NCI-H2081 (cell line): ENCODE measurements at places on chromosomes 4 and X.
A peak's percentile ranks its signal among the peaks of the same experiment; 100 is the strongest.

- no peak for DNase-seq
These were observed 6.9 kb upstream of the HDAC6 start for GRCh38 chrX:48794911-48795515.

DNA sequence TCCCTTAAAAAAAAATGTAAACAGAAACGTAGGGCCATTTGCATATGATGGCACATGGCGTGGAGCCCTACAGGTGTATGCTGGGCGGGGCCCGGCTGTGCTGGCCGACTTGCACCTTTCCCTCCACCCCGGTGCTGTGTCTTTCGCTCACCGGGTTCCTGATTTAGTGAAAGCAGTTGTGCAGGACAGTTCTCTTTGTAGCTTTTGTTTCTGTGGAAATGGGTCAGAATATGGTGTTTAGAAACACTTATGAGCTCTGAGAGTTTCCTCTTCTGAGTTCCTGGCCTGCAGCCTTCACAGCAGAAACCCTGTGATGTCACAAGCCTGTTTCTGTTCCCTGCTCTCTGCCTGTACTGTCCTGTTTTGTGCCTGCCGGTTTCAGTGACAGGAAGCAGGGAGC, 22.5 kb upstream of the MSANTD1 start:
- DNase-seq, result no peak

DNA sequence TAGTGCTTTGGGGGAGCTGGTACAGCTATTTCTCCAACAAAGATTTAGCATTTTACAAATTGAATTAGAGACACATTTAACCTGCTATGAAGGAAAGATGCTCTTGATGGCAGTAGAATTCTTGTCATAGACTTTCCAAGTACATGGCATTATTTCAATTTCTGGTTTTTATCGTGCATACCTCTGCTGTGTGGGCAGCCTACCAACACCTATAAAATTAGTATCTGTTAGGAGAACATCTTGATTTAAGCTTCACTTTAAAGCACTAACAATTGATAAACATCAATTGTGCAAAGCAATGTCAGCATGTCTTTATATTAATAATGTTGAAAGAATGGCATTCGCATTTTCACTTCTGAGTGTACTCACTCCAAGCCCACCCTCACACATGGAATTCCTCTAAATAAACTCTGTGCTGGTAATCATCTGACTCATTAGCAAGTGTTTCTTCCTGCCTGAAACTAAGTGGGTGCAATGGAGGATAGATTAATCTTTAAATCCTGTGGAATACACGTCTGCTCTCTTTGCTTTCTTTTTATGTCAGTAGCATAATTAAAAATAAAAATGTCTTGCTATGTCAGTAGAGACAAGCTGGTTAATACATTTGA, 279.8 kb upstream of the MAGEB18 start:
- DNase-seq, result no peak

GRCh38 chr4:81913427-81913879, 441.7 kb upstream of the RASGEF1B start:
- no peak for DNase-seq

DNA sequence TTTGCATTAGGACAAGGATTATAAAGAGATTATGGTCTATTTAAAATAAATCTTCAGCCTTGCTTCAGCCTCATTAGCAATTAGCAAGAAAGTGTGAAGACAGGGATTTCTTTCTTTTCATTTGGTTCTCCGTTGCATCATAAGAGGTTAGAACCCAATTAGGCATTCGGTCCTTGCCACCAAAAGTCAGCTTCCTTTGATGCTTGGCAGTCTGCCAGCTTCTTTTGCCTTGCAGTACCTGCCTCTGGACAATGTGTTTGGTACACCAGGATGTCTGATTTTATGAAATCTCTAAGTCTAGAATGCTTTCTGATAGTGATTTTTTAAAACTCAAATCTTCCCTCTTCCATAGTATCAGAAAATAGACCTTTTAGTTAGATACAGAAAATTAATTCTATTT, 12.4 kb downstream of the SMIM20 start:
- DNase-seq, result peak; percentile 28

DNA sequence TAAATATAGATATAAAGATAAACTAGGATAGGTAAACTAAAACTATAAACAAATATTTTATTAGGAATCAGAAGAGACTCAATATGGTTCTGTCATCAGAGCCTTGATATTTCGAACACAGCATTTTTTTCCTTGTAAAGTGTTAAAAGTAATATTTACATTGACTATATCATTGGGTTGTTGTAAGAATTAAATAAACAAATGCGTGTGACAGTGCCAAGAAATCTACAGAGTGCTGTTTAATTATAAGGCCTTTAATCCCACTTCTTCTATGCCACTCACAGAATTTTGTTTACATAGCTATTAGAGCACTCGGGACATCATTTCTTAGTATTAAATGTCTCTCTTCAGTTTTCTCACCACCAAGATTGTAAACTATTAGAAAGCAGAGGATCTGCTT, 807.4 kb downstream of the FSTL5 start:
- peak; percentile 36 for DNase-seq

- DNase-seq, result no peak
These were observed 54.6 kb downstream of the FNIP2 start for GRCh38 chr4:158823461-158823873.

DNA sequence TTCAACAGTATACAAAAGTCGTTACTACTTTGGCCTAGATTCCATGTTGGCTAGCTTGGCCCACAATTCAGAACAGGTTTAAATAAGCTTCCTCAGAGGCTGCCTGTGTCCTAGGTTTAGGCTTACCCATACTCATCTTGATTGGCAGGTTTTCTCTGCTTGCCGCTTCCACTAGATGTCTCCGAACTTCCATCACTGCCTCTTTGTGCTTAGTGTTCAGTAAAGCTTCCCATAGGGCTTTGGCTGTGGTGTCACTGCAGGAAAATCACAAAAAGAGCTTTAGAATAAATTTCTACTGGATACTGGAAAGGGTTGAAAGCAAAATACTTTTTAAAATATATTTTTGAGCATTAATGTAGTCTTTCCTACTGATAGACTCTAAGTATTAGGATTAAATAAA, 52.4 kb downstream of the SCFD2 start:
- DNase-seq, result no peak

GRCh38 chrX:150587585-150588503, 19.4 kb downstream of the MTM1 start:
- no peak for DNase-seq

- no peak for DNase-seq
These were observed 354.2 kb upstream of the HS3ST1 start for GRCh38 chr4:11782859-11783258.

DNA sequence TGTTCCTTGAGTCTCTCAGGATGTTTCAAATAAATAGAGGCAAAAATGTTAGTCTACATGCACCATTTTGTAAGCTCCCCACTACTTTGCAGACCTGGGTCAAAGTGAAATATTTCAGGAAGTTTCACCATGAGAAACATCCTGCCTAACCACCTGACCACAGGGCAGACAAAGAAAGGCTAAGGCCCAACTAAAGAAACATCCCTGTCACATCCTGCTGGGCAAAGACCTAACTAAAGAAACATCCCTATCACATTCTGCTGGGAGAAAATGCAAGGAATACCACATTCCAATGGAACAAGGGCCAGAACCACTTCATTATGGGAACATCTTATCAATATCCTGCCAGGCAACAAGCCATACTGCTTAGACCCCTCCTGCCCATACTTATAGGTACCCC, 1303.4 kb downstream of the TECRL start:
- no peak for DNase-seq

GRCh38 chr4:16271411-16271810, 45.1 kb upstream of the TAPT1 start:
- peak; percentile 31 for DNase-seq

DNA sequence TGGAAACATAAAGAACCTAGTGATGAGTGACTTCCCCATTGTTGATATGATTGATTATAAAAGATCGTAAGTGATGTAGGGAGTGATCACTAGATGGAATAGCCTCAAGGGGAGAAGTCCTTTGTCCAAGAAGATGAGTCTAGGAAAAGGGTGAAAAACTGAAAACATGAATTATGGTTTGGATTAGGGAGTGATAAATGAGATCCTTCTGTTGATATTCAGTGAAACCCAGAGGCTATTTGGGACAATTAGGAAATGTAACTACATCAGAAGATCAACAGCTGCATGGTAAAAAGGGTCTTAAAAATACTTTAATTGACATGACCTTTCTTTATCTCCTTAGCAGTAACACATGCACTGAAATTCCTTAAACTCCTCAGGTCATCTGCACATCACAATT, 124.0 kb upstream of the UNC5C start:
- DNase-seq, result no peak

DNA sequence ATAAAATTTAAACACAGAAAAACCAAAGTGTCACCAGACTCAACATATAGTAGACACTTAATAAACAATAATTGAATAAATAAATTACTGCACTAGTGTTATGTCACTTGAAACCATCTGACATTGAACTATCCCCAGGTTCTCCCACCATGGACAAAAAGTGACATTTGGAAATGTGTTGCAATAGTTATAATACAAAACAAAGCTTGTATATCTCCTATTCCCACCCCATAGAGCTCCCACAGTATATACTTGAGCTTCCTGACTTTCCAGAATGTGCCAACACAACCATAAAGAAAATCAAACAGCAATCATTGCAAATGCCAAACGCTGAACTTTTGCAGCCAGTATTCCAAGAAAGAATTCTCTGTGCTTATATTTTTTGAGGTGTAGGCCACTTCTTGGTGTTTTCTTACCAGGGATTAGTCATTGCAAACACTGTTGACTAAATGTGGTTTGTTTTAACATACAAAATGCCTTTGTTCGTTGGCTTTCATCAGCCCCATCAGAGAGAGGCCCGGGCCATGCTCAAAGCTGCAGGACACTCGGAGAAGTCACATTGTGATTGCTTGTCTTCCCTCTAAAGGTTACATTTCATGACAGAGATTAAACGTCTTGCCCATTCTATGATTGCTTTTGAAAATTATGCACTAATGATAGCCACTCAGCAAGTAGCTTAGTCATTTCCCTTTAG, 33.8 kb downstream of the PPARGC1A start:
- DNase-seq, result no peak

GRCh38 chr4:36823199-36823967, 421.2 kb upstream of the NWD2 start:
- peak; percentile 68 for DNase-seq

GRCh38 chr4:167359711-167360110, 125.4 kb upstream of the SPOCK3 start:
- no peak for DNase-seq

GRCh38 chrX:110167952-110168451, 149.9 kb downstream of the AMMECR1 start:
- DNase-seq, result peak; percentile 28

DNA sequence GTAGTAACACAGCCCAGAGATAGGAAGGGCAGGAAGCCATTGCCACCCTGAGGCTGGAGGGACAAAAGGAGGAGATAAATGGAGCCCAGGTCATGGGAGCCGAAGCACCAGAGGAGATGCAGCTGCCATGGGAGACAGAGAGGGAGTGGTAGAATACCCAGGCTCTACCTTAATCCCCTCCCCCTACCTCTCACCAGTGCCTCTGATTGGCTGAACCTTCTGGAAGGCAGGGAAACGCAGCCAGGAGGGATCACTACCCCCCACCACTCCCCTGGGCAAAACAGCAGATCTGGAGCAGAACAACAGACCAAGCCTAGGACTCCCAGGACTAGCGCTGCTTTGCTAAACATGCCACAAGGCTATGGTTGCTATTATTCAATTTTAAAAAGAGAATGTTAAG, 114.2 kb downstream of the ZNF827 start:
- no peak for DNase-seq

DNA sequence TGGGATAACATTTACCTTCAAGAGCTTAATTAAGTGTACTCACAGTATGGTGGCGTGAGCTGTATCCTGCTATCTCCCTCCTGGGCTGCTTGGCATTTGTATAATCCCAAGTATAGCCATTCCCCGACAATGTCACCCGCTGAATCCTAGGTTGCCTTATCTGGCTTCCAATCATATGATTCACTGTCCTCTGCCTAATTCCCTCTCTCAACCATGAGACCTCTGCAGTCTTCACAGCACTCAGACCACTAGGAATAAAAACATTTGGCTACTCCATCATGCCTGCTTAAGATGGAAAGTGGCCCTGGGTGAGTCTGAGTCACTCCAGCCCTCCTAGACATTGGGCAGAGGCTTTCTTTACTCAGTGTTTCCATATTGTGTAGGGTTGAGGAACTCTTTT, 28.9 kb upstream of the WDFY3 start:
- DNase-seq, result no peak

- DNase-seq, result no peak
These were observed 66.8 kb upstream of the UCP1 start for GRCh38 chr4:140635606-140636005.

DNA sequence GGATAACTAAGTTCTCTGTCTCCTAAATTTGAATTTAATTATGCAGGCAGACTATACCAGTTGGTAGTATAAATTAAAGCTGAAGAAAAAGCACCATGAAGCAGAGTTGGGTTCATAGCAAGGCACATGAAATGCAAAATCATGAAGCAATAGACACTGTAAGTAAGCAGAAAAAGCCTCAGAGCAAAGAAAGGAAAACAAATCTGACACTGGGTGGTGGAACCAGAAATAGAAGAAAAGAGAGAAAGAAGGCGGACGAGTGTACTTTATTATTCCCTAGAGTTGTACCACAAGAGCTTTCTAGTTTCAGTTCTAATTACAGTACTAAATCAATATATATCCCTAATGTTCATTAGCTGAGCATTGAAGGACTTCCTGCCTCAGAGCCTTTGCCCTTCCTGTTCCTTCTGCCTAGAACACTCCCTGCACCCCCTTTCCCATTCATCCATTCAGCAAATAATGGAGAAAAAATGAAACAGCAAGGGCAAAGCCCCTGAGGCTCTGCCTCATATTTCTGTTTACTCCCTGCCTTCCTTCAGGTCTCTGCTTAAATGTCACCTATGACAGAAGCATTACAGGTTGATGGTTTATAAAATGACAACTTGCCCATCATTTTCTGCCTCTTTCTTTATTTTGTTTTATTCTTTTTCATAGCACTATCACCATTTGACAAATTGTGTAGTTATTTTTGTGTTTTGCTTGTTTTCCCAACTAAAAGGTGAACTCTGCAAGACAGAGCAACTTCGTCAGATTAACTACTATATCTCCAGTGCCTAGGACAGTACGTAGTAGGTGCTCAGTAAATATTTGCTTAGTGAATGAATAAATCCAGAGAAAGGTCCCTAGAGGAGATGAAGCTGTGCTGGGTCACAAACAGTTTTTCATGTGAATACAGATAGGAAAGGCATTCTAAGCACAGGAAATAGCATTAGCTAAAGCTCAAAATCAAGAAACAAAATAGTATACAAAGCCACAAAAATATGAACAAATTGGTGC, 154.0 kb upstream of the RASGEF1B start:
- DNase-seq, result no peak

DNA sequence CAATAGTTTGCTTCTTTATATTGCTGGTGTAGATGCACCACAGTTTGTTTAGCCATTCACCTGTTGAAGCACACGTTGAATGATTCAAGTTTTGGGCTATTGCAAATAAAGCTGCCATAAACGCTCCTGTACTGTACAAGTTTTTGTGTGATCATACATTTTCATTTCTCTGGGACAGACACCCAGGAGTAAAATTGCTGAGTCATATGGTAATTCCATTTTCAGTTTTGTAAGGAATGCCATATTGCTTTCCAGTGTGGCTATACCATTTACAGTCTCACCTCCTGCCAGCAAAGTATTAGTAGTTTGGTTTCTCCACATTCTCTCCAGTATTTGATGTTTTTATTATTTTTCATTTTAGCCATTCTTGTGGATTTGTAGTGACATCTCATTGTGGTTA, 32.0 kb upstream of the CAPN6 start:
- no peak for DNase-seq
